ENCODE measurements at places on chromosomes 6 and 20.

- DNase-seq: no peak
Observed at GRCh38 chr6:125267806-125268523, 33.8 kb downstream of the HDDC2 start.

DNA sequence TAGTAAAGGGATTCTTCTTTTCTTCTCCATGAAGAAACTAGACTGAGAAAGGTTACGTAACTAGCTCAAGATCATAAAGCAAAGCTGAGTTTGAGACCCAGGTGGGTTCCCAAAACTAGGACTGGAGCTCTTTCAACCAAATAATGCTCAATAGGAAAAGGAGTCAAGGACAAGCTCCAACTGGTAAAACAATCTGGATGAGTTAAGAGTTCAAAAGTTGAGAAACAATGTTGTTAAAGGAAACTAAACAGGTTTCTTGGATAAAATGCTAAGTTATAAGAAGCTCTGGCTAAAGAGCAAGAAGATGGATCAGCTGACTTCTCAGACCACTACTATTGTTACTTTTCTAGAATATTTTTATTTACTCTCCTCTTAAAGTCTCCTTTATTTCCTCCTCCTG lies 137.3 kb downstream of the MMS22L start:
- DNase-seq: no peak

GRCh38 chr6:142934599-142934998 lies 10.4 kb downstream of the HIVEP2 start:
- no peak for DNase-seq

- no peak for DNase-seq
Observed at GRCh38 chr6:38355519-38355918, 284.2 kb downstream of the BTBD9 start.

GRCh38 chr6:45983062-45983461 lies 32.6 kb downstream of the CLIC5 start:
- DNase-seq: no peak

GRCh38 chr6:106039897-106040592 lies 46.1 kb upstream of the PRDM1 start:
- no peak for DNase-seq

DNA sequence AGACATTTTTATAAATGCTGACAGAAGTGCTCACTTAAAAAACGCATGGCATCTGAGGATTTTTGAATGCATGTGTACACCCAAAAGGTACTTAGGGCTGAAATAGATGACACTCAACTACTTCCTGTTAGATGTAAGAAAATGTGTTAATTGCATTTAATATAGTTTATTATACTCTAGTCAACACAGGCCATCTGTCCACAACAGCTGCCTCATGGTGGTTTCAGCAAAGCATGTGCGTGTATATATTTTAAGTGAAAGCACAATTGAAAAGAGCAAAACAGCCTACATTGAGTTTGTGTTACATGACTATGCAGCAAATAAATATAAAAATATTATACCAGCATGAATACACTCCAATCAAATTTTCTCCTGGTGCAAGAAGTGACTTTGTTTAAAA lies 1233.0 kb upstream of the EYS start:
- DNase-seq: no peak

GRCh38 chr6:43129434-43130194 lies 41.5 kb upstream of the SRF start:
- DNase-seq: peak; percentile 62

DNA sequence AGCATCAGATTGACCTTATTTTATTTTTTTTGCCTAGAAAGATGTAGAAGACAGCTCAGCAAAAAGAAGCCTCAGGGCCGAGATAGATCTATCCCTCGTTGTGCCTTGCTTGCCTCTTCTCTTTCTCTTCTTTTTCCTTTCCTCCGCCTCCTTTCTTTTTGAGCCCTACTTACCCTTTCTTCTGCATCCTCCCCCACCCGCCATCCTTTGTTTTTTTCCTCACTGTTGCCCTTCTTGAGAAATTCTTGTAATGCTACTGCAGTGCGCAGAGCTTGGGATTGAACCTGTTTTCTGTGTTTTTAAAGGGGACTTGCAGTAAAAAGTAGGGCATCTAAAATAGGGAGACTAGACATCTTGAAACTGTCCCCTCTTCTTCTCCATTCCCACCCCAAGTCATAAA lies 18.6 kb downstream of the RALY start:
- DNase-seq: peak; percentile 39

- DNase-seq: no peak
Observed at GRCh38 chr20:25991051-25991755, 294.6 kb upstream of the ZNF337 start.

DNA sequence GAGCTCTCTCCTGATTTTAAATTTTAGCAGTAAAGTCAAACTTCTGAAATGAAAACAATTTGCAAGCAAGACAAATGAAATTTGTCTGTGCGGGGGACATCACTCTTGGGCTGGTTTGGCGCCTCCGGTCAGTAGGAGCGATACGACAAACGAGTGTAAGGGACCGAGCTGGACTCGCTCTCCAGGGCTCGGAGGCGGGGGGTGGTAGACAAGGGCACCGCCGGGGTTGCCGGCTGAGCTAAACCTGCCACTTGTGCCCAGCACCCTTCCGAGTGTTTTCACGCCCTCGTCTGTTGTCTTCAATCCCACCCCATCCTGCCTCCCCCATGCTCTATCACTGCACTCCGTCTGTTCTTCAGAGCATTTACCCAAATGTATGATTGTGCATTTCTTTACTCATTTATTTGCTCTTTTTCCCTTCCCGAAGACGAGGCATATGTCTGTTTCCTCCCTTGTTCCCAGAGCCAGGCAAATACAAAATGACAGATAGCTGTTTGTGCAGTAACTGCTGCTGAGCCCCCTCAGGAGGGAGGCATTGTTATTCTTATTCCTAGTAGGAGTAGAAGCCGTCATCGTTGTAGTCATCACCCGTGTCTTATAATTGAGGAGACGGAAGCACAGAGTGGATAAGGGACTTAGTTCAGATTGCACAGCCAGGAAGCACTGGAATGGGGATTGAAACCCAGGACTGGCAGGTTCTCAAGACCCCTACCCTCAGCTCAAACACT lies 62.8 kb upstream of the APCDD1L start:
- no peak for DNase-seq

DNA sequence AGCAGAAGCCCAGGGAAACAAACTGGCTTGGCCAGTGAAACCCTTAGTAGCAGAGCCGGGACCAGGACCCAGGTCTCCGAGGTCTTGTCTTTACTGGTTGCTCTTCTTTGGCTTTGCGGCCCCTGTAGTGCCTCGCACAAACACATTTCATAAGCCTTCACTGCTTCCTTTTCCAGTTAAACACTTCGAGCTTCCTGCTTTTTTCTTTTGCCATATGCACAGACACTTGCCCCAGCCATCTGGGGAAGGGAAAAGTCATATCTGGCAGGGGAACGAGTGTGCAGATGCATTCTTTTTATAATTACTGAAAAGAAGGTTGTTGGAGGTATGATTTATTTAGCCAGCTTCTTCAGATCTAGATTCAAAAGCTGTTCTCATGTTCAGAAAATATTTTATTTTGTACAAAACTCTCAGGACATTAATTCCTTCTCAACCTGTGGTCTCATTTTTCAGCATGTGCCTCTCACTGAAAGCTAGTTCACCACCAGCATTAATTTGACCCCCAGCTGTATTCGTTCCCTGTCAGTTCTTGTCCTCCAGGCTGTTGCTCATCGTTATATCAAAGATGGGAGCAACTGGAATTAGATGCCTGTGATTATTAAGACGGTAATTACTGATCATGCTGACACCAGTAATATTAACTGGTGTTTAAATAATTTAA lies 19.2 kb downstream of the KLHL32 start:
- no peak for DNase-seq

DNA sequence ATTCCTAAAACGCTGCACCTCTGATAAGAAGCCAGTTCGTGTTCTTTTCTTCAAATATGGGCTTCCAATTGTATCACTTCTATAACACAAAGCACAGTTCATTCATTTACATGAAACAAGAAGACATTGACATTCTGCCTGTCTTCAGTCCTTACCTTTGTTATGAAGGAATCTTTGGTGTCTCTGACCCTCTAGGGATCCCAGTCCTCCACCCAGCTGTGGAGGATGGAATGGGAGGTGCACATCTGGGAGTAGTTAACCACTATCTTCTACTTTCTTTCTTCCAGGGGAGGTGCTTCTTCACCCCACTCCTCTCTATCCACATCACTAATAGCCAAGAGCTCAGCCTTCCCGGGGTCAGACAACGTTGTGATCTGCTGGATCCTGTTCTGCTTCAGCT lies 233.4 kb downstream of the CDC5L start:
- no peak for DNase-seq

GRCh38 chr6:89458704-89459103 lies 25.8 kb downstream of the ANKRD6 start:
- peak; percentile 19 for DNase-seq

DNA sequence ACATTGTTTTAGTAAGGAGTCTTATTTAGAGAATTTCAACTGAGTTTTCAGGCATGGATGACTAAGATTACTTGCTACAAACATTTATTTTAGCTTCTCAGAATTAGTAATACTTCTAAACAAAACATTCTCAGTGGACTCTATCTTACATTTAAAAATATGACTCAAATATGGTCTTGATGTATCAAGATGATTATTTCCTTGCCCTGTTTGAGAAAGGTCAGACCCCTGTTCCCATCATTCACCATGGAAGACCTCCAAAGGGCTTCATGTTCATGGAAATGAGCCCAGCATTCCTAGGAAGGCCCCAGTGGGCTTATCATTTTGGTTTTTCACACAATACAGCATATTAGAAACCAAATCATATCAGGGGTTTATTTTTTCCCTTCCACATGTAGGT lies 24.6 kb upstream of the TRPC4AP start:
- DNase-seq: no peak

DNA sequence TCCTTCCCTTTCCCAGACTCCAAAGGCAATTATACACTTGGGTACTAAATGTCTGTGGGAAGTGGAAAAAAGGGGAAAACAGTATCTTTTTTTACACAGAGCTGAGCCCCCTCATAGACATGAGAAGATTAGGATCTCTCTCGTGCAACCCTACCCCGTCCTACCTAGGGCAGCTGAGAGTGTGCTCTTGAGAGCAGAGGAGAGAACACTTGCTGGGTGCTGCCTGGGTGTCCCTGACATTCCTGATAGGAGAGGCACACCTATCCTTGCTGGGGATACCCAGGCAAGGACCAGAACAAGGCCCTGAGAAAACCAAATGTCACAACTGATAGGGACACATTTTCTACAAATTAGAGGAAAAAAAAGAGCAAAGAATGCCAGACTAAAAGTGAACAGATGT lies 81.2 kb downstream of the PREP start:
- DNase-seq: no peak

DNA sequence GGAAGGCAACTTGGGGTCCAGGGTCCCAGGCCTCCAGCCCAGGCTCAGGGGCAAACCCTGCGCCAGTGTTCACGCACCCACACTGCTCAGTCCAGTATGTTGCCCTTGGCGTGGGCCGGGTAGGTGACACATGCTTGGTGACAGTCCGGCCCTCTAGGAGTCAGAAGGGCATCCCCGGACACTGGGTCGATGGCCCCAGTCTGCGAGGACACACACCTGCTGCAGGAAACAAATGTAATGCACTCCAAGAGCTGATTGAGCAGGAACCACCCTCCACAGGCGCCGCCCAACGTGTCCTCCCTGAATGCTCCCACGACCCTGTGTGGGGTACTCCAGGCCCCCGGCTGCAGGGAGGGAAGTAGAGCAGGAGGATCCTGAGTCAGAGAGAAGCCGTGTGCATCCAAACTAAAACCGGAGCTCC lies 160.7 kb downstream of the DLL1 start:
- DNase-seq: no peak

GRCh38 chr6:159301810-159302593 lies 132.8 kb downstream of the FNDC1 start:
- DNase-seq: no peak

- DNase-seq: peak; percentile 46
Observed at GRCh38 chr20:62485062-62485700, 9.4 kb upstream of the GATA5 start.

- DNase-seq: no peak
Observed at GRCh38 chr6:62670490-62671223, 384.6 kb upstream of the KHDRBS2 start.

DNA sequence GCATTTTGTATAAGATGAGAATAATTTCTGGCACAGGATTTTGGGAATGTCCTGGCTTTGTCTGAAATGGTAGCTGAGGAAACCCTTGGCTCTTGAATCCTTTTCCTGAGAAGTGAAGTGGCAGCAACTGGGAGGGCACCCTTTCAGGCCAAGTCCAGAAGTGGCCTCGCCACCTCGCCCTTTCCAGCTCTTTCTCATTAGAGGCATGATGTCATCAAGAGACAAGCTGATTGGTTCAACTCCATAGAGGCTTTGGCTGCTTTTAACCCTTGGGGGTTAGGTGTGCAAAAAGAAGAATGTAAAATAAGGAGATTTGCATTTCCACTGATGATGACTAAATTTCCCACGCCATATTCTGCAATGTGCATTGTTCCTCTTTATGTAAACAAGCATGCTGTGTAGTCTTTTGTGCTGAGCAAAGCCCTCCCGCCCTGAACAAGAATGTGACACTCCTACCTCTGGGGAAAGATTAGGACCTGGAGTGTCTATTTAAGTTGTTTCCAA lies 116.5 kb downstream of the TCP11 start:
- peak; percentile 75 for DNase-seq

GRCh38 chr6:99121748-99122147 lies 174.0 kb upstream of the FBXL4 start:
- no peak for DNase-seq

- no peak for DNase-seq
Observed at GRCh38 chr6:112571488-112572270, 224.5 kb downstream of the RFPL4B start.

DNA sequence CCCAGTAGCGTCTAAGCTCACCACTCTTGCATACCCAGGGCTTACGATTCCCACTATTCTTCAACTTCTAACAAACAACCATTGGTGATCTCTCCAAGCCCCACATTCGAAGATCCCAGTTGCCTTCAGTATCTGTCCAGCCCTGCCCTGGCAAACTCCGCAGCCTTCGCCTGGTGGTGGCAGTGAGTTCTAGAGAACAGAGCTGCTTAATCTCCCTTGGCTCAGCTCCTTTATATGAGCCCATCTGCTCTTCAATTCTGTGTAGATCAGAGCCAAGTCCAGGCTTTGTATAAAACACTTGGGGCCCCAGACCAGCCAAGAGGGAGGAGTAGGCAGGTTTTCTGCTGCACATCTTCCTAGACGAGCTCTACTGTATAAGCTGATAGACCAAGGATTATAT lies 193.3 kb downstream of the PHACTR1 start:
- no peak for DNase-seq

- DNase-seq: no peak
Observed at GRCh38 chr6:105170059-105170458, 9.8 kb downstream of the POPDC3 start.

DNA sequence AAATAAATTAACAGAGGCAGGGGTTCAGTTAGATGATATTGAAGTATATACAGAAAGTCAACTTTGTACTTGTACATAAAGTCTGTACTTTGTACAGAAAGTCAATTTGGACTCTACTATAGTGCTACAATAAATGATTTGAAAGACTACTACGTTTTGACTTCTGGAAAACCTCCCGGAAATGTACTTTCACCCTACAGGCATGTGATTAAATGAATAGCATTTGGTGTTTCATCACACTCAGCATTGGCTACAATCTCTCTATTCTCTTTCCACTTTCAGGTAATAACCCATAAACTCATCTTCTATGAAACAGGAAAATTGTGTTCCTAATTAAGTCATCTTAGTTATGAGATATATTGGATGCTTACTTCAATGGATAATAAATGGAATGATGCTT lies 25.6 kb upstream of the MC3R start:
- DNase-seq: no peak

- peak; percentile 47 for DNase-seq
Observed at GRCh38 chr6:93222071-93222851, 197.1 kb downstream of the EPHA7 start.

GRCh38 chr6:137024237-137024990 lies 20.4 kb downstream of the IL20RA start:
- no peak for DNase-seq
